ENCODE measurements at places on chromosomes 1 and 21. TPM values are rescaled to one million over a fixed set of nuclear protein-coding genes. Genes with fewer than 3 reads are reported as not detected.

The TLR5 gene
- total RNA-seq = 1.6 TPM

The CHRM3 gene
- 0.05 TPM for total RNA-seq

The TMEM35B gene
- 4.9 TPM for total RNA-seq

The FAM151A gene
- not detected for total RNA-seq

The MYBPH gene
- total RNA-seq = not detected

The HPCAL4 gene
- total RNA-seq = 0.21 TPM

The SH2D1B gene
- total RNA-seq = not detected

- DNase-seq = no peak
Measured at GRCh38 chr1:2611031-2611501, 21.8 kb downstream of the MMEL1 start.

GRCh38 chr21:34944015-34944755 lies 104.9 kb downstream of the RUNX1 start:
- DNase-seq = no peak

- no peak for DNase-seq
Measured at GRCh38 chr1:234170622-234171021, 202.6 kb upstream of the COA6 start.

GRCh38 chr1:231938711-231939110 lies 312.1 kb downstream of the DISC1 start:
- no peak for DNase-seq

- DNase-seq = no peak
Measured at GRCh38 chr1:183571678-183572268, 18.5 kb downstream of the NCF2 start.

DNA sequence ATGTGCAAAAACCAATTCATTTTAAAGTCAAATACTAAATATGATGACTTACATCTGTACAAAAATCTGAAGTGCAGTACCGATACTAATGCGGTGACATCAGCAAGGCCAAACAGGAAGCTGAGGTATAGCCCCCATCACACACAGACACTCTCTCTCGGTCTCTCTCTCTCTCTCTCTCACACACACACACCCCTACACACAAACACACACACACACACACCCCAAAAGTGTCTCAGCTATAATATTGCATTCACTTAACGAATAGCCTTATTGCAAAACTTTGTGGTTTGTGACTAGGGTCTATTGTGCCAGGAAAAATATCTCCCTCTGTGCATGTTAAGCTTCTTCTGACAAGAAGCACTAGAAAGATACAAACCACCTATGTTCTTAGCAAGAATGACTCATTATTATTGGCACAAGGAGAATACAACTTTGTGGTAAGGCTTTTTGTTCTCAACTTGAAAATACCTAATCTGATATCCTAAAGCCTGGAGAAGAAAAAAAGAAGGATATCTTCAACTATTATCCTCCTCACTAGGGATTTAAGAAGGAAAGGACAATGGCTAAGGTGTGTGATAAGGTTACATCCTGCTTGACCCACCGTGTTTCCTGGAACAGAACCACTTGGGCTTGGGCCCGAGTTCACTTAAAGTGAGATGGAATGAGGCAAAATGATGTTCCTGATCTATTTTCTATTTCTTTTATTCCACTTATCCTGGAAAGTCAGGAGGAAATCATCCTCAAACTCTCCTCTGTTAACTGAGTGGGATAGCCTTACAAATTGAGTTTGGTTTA lies 107.1 kb downstream of the NIBAN1 start:
- no peak for DNase-seq

DNA sequence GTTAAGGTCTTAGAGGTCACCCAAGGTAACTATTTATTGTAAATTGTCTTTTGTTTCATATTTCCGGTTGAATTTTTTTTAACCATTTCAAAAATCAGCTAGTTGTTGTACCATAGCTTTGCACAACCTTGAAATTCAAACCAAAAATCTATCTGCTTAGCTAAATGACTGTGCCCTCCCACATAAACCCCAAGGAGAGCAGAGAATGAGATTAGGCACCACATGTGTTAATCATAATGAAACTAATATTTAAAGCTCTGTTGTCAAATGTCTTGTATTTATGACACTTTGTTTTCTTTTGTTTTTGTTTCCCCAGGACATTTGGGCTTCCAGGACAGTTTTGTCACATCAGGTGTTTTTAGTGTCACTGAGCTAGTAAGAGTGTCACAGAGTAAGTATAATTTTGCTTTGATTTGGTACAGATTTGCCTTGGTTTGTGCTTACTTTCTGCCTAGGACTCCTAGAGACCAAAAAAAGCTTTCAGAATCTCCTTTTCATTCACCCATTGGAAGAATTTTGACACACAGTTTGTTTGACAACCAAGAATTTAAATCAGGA lies 249.9 kb downstream of the NFIA start:
- no peak for DNase-seq

GRCh38 chr21:32112195-32112594 lies 166.7 kb downstream of the MIS18A start:
- no peak for DNase-seq

DNA sequence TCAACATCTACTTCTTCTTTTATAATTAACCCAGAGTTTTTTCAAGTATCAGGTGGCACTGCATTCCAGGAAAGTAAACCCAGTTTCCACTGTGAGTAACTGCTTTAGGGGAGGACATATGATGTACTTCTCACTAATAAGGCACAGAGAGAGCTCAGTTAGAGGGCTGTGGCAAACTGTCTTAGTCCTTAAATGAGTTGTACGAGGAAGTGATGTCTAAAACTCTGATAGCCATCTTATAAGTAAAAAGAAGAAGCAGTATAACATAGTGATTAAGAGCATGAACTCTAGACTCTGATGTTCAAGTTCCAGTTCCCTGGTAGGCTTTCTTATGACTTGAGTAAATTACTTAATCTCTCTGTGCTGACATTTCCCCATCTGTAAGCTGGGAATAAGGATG lies 58.7 kb upstream of the PTGS2 start:
- no peak for DNase-seq

DNA sequence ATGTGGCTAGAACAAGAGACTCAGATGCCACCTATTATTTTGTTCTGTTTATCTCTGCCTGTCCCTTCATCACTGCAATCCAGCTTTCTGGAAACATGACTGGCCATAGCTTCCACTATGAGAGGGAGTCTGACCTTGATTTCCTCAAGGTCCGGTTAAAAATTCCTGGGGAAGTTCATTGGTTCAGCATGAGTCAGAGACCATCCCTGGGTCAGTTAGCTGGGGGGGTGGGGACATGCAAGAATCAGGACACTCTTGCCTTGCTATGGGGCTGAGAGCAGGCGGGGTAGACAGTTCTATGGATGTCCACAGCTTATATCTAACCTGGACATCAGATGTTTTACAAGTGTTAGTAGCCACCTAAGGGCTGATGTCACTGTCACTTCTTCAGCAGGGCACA lies 81.1 kb downstream of the TENT5C start:
- DNase-seq = no peak

GRCh38 chr1:205285381-205286101 lies 36.0 kb downstream of the NUAK2 start:
- DNase-seq = no peak

- no peak for DNase-seq
Measured at GRCh38 chr1:51416910-51417309, 86.5 kb upstream of the TTC39A start.

DNA sequence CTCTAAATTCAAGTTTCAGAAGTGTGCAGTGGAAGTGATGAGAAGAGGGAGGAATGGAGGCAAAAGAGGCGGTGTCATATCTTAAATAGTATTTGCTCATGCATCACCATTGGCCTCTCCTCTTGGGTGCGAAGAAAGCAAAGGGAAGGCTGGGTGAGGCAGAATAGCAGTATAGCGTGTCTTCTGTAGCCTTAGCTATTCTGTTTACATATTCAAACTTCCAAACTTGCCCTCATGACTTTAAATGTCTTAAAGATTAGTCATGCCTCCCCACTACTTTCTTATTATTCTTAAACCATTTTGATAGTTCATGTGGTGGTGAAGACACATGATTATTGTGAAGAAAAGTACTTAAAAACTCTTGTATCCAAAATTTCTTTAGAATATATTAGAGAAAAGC lies 104.6 kb upstream of the TENT5C start:
- no peak for DNase-seq

GRCh38 chr1:36301220-36301619 lies 4.9 kb upstream of the SH3D21 start:
- DNase-seq = no peak

- no peak for DNase-seq
Measured at GRCh38 chr1:193979219-193979618, 792.8 kb upstream of the B3GALT2 start.

DNA sequence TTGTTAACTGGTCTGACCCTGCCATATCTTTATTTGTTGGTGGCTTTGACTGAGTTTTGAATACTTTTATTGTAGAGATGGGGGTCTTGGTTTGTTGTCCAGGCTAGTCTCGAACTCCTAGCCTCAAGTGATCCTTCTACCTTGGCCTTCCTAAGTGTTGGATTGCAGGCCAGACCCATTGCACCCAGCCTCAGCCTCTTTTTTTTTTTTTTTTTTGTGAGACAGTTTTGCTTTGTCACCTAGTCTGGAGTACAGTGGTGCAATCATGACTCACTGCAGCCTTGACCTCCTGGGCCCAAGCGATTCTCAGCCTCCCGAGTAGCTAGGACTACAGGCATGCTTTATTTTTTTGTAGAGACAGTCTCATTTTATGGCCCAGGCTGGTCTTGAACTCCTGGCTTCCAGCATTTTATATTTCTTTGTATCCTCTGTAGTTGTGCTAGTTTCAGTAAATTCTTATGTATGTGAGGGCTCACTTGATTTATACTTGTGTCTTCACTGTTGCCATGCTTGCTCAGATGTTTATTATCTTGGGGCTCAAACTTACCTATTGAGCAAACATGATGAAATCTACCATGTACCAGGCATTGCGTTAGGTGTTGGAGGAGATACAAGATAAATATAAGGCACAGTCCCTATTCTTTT lies 24.1 kb downstream of the THRAP3 start:
- DNase-seq = no peak

- no peak for DNase-seq
Measured at GRCh38 chr21:36024782-36025181, 35.5 kb downstream of the SETD4 start.

- no peak for DNase-seq
Measured at GRCh38 chr1:99636647-99637175, 9.2 kb upstream of the PALMD start.

DNA sequence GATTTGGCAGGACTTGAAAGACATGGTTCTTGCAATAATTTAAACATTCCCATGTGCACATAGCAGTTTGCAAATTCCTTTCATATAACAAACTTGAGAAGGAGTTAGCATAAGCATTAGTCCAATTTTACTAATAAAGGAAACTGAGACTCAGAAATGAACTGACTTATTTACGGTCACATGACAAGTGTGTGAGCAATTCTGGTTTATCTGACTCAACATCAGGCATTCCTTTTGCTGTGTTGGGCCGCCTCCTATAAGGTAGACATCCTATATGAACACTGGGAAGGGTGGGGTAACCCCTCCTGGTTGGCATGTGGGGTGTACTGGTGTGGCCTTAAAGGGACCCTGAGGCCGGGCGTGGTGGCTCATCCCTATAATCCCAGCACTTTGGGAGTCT lies 8.5 kb upstream of the CPT2 start:
- no peak for DNase-seq

DNA sequence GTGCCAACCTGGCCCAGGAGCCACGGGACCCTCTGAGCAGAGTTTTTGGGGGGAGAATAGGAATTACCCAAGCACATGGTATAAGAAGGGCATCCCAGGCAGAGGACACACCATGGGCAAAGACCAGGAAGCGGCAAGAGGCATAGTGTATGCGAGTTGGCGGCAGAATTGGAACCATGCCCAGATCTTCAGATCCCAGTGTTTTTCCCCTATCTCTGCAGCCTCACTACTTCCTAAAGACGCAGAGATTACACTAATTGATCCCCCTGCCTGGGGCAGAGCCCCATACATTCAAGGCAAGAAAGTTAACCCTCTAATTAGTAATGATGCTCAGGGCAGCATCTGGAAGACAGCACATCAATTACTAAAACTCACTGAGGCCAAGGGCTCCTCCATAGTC lies 48.2 kb downstream of the SYT2 start:
- DNase-seq = no peak

All from heart right ventricle (tissue), 16 donors.